ENCODE measurements at places on chromosomes 2 and 18.

- peak; percentile 65 for DNase-seq
Measured at GRCh38 chr2:85792783-85793441, 39.1 kb downstream of the ATOH8 start.

DNA sequence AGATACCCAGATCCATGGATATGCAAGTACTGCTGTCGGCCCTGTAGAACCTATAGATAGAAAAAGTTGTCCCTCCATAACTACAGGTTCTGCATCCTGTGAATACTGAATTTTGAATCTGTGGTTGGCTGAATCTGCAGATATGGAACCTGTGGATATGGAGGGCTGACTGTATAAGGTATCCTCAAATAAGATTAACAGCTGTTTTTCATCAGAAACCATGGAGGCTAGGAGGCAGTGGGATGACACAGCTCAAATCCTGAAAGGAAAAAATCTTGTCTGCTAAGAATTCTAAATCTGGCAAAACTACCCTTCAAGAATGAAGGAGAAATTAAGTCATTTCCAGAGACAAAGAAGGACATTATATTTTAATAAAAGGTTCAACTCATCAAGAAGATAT, 14.7 kb upstream of the ACAA2 start:
- DNase-seq, result no peak

DNA sequence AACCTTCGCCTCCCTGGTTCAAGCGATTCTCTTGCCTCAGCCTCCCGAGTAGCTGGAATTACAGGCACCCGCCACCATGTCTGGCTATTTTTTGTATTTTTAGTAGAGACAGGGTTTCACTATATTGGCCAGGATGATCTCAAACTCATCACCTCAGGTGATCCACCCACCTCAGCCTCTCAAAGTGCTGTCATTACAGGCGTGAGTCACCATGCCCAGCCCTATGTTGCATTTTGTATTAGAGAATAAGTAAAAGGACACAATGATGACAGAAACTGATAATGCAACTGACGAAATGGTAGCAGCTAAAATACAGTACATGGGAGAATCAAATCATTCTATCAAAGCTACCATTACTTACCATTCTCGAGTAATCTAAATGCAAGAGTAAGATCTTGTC, 276.7 kb downstream of the DSEL start:
- peak; percentile 26 for DNase-seq

- DNase-seq, result no peak
Measured at GRCh38 chr2:233032551-233033320, at the start of gene NEU2. TSS of gene NEU2 (plus strand) at chr2:233032672. CDS start at chr2:233032672, 0 bp downstream.

GRCh38 chr2:42909966-42910365, 117.6 kb upstream of the HAAO start:
- no peak for DNase-seq

DNA sequence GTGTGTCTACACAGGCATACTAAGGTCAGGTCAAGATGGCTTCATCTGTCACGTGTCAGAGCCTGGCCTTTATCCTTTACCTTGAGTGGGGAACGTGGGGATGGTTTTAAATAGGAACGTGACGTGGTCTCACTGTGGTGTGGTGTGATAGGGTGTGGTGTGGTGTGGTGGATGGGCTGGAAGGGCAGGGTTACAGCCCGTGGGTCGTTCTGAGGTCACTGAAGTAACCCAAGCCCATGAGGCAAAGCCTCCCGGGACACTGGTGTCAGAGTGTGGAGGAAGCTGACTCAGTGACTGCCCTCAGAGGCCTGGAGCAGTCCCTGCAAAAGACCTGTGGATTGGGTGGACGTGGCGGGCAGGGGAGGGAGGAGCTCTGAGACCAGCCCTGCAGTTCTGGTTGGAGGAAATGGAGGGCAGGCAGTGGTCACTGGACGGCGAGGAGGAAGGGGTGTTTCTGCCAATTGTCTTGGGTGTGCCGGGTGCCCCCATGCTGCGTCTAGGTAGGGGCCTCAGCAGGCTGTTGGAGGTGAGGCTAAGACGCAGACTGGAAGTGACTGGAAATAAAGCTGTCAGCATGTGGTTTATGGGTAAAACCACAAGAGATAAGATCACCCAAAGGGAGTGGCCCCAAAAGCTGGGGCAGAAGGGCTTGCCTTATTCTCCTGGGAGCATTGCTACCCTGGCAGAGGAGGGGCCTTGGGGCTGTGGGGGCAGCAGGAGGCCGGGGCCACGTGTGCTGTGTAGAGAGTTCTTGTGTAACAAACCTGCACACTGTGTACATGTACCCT, 84.8 kb downstream of the SH3RF3 start:
- DNase-seq, result peak; percentile 82

GRCh38 chr18:43422518-43422917, 145.2 kb upstream of the SYT4 start:
- DNase-seq, result peak; percentile 13

GRCh38 chr2:86563650-86564061, 413 bp upstream of the CHMP3 start:
- no peak for DNase-seq

DNA sequence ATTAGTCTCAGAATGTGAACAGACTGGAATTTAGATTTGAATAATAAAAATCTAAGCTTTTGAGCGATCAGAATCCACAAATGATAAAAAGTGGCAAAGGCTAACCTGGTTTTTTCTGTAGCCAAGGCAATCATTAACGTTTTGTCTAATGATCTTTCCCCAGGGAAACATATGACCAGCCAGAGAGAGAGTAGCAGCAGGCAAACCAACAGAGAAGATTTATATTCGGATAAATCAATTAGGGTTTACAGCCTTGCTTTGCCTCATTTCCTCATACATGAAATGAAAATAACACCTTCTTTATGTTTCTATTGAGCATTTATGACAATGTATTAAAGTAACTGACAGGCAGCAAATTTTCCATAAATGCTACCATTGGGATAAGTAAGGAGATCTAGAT, 14.5 kb downstream of the TIA1 start:
- DNase-seq, result no peak

- no peak for DNase-seq
Measured at GRCh38 chr2:68743531-68743930, 8.9 kb downstream of the ARHGAP25 start.

- no peak for DNase-seq
Measured at GRCh38 chr2:160934991-160935390, 225.2 kb upstream of the TANK start.

- no peak for DNase-seq
Measured at GRCh38 chr2:51149725-51150124, 117.8 kb upstream of the NRXN1 start.

DNA sequence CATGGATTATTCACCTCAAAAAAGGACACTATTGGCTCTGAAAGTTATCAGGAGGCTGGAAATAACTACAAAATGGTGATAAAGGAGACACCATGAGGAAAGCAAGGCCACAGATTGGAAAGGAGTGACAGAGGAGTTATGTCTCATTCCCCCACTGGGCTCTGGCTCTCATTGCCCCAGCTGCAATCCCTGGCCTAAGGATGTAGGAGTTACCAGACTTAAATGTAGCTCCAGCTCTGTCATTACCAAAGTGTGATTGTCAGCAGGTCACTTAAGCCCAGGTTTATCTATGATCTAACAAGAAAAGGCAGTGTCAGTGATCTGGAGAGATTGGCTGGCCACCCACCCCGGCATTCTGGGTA, 1228.2 kb upstream of the DDX18 start:
- DNase-seq, result no peak

GRCh38 chr2:40416486-40416885, 35.4 kb downstream of the SLC8A1 start:
- peak; percentile 77 for DNase-seq

DNA sequence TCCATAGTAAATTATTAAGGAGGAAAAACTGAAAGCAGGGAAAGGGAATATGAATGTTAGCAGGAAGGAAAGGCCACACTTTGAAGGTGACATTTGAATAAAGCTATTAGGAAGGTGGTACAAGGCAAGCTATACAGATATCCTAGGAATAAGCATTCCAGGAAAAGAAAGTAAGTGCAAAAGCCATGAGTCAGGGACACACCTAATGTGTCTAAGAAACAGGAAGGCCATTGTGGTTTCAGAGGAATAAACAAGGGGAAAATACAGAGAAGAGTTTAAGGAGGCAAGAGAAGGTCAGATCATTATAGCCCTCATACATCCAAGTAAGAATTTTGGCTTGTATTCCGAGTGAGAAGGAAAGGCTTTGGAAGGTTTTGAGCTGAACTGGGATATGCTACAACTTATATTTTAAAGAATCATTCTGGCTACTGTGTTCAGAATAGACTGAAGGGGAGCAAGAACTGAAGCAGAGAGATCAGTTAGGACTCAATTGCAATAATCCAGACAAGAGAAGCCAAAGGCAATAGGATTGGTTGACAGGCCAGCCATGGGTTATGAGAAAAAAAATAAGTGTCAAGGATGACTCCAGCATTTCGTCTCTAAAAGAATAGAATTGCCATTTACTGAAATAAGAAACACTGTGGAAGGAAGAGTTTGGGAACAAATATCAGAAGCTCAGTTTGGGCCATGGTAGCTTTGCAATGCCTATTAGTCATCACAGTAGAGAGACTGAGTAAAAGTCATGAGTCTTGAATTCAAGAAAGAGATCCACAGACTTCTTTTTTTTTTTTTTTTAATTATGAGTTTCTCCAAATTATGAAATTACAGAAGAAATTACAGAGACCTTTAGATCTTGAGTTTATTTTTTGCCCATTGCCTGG, 11.3 kb downstream of the RAD51AP2 start:
- DNase-seq, result peak; percentile 89

- DNase-seq, result no peak
Measured at GRCh38 chr18:58373481-58373880, 255.4 kb downstream of the ALPK2 start.

GRCh38 chr2:152083202-152083875, 15.5 kb downstream of the CACNB4 start:
- DNase-seq, result no peak

- DNase-seq, result no peak
Measured at GRCh38 chr18:76953583-76954233, 131.4 kb downstream of the ZNF236 start.

- no peak for DNase-seq
Measured at GRCh38 chr2:118223992-118224894, 136.0 kb downstream of the INSIG2 start.

GRCh38 chr2:200781616-200782015, 30.1 kb upstream of the BZW1 start:
- DNase-seq, result peak; percentile 80

DNA sequence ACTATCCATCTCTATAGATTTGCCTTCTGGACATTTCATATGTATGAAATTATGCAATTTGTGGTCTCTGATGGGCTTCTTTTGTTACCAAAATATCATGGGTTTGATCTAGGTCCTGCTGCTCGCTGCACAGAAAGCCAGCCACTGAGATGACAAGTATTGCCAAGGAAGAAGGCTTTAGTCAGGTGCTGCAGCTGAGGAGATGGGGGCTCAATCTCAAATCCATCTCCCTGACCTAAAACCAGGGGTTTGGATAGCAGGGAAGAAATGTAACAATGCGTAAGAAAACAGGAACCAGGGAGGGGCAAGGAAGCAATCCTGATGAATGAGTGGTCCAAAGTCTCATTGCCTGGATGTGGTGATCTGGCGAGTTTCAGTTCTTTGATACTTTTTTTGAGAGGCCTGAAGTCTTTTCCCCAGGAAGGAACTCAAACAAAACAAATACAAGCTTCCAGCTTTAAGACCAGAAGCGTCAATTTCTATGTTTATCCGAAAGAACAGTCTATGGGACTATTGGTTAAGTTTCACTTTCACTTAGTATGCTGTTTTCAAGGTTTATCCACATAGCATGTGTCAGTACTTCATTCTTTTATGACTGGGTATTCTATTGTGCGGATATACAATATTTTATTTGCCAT, 3.4 kb upstream of the CKAP2L start:
- no peak for DNase-seq

- peak; percentile 79 for DNase-seq
Measured at GRCh38 chr2:197159661-197160211, 150.8 kb downstream of the ANKRD44 start.

GRCh38 chr2:213682276-213682675, 398.0 kb downstream of the SPAG16 start:
- DNase-seq, result no peak

GRCh38 chr2:33595385-33595784, 3.7 kb downstream of the FAM98A start:
- no peak for DNase-seq

DNA sequence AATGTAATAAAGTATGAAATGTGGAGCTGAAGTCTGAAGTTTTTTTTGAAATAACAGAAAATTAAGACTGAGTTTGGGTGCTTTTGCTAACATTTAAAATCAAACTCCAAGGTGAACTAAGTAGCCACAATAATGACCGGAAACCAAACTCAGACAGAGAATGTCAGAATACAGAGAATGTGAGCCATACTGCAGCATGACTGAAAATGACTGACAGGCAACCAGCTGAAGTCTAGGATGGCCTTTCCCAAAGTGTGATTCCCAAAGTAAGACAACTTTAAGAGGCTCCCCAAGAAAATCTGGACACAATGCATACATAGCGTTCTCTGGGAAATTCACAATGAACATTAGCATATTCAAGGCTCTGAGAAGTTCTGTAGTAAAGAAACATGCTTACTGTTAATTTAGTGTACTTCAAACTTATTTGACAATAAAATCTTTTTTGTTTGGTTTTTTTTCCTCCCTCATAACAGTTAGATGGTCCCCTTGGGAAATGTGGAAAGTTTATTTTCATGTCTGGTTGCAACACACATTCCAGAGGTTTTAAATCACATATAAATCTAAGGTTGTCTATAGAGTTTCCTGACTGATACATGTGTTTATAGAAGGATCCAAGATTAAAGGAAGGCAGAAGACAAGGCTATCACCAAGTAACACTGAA, 28.6 kb downstream of the PLA2R1 start:
- DNase-seq, result peak; percentile 31

GRCh38 chr2:234502285-234502918, 5.5 kb upstream of the ARL4C start:
- peak; percentile 84 for DNase-seq

DNA sequence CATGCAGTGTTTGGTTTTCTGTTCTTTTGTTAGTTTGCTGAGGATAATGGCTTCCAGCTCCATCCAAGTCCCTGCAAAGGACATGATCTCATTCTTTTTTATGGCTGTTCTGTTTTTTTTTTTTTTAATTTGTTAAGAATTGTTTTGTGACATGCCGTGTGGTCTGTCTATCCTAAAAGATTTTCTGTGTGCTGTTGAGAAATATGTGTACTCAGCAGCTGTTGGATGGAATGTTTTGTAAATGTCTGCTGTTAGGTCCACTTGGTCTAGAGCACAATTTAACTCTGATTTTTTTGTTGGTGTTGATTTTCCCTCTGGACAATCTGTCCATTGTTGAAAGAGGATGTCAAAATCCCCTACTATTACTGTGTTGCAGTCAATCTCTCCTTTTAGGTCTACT, 80.4 kb upstream of the WDR75 start:
- no peak for DNase-seq

DNA sequence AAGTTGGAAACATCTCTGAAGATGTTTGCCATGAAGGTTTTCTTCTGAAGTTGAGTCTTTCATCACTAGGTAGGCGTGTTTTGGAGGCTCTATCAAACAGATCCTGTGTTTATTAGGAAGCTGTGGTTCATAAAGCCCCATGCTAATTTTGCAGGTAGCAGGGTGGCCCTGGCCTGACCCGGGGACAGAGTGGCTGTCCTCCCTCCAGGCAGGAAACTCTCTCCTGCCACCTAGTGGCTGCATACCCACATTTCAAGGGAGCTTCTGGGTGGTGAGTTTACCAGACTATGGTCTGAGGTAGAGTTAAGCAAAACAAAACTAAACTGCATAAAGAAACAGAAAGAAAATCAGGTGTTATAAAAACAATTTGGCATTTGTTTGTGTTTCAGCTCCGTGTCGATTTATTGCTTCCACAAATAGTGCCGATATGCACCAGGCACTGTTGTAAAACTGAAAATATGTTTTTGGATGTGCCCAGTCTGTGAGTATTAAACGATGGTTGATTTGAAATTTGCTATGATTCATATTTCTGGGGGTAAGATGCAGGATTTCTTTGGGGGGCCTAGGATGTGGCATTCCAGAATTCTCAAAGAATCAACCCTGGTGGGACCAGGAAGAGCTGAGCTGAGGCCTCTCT, 26.0 kb upstream of the IL37 start:
- DNase-seq, result peak; percentile 49
